ENCODE measurements at places on chromosomes 2 and 18.

- no peak for DNase-seq
These were observed 35.5 kb downstream of the SIGLEC15 start for GRCh38 chr18:45860971-45861370.

DNA sequence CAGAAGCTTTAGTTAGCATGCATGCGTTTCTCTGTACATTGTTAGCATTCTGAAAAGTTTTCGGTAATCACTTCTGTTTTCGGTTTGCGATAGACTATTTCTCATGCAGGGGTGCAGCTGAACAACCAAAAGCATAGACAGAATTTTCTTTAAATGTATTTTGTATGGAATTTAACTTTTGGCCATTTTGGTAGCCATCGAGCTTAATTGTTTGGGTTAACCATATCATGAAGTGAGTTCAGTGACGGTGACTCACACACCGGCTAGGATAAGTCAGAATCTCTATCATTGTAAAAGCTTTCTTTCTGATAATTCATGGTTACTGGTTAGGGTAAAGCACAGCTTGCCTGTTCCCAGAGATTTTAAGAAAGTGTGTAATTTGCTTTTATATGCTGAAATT is 107.2 kb downstream of the CD226 start:
- DNase-seq, result no peak

GRCh38 chr2:20418519-20418918 is 28.4 kb upstream of the RHOB start:
- no peak for DNase-seq

DNA sequence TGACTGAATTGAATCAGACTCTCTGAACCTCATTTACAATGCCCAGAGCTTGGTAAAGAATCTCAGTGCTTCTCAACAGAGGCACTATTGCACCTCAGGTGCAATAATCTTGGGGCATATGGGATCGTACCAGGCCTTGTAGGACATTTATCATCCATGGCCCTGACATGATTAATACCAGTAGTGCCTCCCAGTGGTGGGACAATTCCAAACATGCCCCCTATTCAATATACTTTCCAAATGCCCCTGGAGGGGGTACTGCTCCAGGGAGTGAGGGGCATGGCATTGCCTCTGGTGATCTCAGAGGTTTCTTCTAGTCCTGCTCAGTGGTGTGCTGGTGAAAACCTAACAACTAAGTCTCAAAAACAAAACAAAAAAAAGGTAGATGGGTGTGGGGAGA is 174.9 kb upstream of the SMAD2 start:
- DNase-seq, result no peak

- DNase-seq, result no peak
These were observed 22.6 kb downstream of the DHRS9 start for GRCh38 chr2:169091761-169092519.

- DNase-seq, result no peak
These were observed 102.2 kb downstream of the DLGAP1 start for GRCh38 chr18:4352746-4353551.

GRCh38 chr18:70931942-70932814 is 643.3 kb downstream of the SOCS6 start:
- DNase-seq, result no peak

DNA sequence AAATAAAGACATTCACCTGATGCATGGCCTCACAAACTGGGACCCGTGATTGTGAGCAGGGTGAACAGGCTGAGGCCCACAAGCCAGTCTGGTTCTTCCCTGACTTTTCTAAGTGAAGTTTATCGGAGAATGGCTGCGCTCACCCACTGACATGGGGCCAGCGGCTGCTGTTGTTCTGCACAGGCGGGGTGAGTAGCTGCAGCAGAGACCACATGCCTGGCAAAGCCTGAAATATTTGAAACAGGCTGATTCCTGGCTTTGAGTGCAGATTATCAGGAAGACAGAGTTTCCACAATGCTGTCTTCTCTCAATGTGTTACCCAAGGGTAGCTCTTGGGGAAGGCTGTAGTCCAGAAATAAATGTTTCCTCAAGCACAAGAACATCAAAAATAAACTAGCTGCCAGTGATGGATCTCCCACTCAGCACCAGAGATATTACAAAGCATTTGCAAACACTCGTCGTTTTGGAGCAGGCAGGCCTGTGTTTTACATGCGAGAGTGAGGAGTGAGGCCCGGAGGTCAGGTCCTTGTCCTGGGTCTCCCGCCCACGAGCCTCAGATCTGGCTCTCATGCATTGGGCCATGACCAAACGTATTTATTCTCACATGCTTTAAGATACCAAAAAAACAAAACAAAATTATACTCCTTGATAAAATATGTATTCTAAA is 647.1 kb downstream of the GALR1 start:
- DNase-seq, result no peak

- DNase-seq, result peak; percentile 10
These were observed 709 bp downstream of the PTPN2 start for GRCh38 chr18:12883372-12883683.

DNA sequence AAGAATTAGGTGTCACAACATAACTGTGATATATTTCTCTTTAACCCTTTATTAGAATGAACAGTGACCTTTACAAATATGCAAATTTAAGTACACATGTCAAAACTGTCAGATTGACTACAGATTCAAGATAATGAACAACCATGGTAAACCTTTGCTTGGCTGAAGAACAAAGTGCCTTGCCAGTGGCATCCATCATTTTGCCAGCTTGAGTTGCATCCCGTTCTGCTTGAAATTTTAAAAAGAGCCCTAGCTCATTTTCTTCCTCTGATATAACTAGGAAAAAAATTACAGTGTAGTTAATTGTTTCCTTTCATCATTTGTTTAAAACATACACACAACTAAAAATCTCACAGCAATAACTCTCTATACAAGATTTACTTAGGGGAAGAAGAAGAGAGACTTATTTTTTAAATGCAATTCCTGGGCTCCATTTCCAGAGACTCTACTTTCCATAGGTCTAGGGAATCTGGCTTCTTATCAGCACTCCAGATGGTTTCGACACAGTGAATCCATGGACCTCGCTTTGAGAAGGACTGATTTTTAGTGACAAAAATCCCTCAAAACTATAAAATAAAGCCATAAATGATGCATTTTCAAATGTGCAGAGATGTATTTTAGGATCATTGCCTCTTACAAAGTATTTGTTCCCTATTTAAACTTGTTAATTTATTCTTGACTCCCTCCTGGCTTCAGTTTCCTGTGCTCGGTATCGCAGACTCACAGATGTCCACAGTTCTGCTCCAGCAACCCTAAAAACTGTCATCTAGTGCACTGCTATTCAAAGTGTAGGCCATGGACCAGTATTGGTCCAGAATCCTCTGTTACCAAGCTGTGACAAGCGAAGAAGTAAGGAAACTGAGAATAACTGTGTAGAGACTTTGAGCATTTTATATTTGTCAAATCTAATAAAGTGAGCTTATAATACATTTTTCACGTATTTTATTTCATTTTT is 50.1 kb downstream of the ICA1L start:
- no peak for DNase-seq

- DNase-seq, result no peak
These were observed 60.0 kb upstream of the SPTBN1 start for GRCh38 chr2:54396107-54396506.

DNA sequence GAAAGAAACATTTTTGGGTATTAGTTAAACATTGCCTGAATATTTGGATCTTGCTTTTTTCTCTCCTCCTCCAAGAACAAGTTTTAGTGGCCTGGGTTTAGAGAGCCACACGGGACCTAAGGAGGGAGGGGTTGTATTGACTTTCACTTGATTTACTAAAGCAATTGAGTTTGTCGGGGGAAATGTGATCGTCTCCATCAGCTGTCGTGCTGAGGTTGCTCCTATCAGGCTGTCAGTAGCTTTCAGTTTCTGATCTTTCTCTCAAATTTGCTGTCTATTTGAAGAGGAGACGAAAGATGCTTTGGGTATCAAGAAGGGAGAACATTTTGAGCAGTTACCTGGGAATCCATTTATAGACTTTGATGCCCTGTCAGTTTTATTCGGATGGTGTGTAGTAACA is 106.0 kb downstream of the SETBP1 start:
- no peak for DNase-seq

DNA sequence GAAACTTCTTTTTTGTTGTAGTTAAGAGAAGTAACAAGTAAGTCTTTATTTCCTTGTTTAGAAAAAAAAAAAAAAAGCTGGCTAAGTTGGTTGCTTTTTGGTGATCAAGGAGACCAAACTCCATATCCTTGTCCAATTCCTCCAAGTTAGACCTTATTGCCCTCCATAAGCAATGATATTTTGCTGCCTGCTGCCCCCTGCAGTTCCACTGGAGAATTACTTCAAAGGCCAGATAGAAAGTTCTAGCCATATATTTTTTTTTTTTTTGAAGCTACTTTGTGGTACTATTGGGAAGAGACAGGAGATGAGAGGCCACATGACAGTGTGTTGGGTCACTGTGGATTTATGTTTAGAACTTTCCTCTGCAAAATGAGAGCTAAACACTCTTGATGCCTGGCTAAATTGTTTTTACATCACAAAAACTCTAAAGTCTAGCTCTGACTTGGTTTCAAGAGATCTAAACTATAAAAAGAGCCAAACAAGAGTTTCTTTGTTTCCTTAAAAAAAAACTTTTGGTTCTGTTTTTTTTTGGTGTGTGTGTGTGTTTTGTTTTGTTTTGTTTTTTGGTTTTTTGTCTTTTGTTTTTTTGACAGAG is 80.7 kb upstream of the RASGRP3 start:
- DNase-seq, result no peak

DNA sequence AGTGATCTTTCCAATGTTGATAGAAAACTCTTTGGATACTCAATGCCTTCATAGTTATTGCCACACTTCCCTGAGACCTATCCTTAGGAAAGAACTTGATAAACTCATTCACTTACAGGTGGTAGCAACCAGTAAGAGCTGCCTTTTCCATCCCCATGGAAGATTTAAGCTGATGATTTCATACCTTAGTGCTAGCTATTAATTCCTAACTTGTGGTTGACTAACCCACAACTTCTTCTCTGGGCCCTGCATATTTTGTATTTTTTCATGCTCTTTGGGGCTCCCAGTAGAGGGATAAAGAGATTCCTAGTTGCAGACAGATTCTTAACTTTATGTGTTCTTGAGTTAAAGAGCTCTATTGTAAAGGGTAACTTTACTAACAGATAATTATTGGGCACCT is 25.2 kb upstream of the SIX3 start:
- DNase-seq, result no peak

GRCh38 chr2:8682719-8683667 is 1.1 kb downstream of the ID2 start:
- DNase-seq, result no peak

DNA sequence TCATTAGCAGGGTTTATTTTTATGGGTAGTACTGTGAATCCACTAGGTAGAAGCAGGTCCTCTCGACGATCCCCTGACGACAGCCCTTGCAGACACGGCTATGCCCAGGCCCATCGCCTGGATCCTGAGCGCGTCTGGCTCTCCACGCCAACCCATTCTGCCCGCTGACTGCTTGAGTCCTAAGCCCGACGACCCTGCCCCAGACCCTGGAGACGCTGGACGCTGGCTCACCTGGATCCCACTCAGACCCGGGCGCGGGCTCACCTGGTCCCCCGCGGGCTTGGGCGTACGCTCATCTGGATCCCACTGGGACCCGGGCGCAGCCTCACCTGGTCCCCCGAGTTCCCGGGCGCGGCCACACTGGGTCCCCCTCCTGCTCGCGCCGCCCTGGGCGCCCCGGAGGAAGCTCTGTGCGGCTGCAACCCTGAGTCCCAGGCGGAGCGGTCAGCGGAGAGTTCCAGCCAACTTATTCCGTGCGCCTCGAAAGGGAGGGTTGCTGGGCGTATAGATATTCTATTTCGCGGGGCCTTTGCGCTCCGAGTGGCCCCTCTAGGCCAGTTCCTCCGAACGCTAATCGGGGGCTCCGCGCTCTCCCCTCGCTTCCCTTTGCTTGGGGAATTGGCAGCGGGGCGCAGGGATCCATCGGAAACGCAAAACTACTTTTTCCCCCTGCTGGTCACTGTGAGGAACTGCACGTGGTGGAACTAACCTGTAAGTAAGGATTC is 22.4 kb upstream of the RMP24 start:
- DNase-seq, result peak; percentile 22

- DNase-seq, result no peak
These were observed 161.9 kb downstream of the PID1 start for GRCh38 chr2:229109195-229109594.

DNA sequence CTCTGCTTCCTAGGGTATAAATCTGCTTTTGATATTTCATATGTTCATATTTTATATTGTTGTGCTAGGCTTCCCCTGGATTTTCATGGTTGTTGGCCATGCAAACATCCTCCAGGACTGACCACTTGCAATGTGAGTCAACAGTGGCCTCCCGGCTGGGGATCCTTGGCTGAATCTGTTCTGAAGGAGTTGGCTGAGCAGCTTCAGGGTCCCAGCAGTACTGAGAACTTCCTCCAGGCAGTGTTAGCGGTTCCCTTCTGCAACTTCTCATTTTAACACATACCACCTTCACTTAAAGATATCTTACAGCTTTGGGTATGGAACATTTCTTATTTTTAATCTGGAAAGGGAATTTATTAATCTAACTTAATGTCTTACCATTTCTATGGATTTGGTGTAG is 122.1 kb downstream of the DTNB start:
- DNase-seq, result no peak

GRCh38 chr2:110851531-110851930 is 119.2 kb downstream of the ACOXL start:
- no peak for DNase-seq

GRCh38 chr2:235264512-235264911 is 229.3 kb upstream of the AGAP1 start:
- DNase-seq, result no peak

DNA sequence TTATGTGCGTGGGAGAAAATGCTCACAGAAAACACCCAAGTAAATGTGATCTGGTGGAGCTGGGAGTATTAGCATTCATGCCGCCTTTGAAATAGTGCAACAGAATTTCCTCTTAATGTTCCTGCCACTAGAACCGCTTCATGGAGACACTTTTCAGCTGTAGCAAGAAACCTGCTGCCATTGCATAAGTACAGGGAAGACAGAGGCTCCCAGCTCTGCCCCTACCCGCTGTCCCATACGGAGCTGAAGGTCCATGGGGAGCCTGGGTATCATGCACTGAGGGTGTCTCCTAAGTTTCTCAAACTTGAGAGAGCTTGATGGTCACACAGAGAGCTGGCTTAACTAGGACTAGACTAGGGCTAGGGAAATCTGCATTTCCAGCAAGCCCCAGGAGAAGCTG is 49.6 kb downstream of the CRIM1 start:
- DNase-seq, result no peak

DNA sequence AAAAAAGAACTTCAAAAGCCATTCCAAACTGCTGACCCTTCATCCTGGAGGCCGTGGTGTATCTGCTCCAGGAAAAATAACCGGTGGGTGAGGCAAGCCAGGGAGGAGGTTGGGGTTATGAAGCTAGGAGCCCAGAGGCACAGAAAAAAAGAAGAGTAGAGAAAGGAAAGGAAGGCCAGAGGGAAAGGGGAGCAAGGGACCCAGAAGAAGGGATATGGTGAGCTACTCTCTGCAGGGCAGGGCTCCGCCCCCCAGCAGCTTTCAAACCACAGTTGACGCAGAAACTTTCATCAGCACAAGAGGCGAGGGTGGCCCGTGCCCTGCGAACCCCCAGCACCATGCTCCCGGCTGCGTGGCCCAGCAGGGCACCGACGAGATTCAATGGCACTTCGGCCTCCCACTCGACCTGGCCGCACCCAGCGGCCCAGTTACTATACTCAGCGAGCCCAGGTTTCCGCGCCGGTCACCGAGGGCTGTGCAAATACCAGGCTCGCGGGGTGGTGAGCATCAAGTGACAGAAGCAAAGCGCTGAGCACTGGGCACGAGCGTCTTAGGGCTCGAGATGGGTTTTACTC is 665 bp downstream of the MCM6 start:
- peak; percentile 57 for DNase-seq
